Posterior vena cava (tissue), 2 donors: ENCODE measurements at places on chromosomes 1 and 21.

GRCh38 chr21:45080639-45081414 lies 6.4 kb downstream of the ADARB1 start:
- DNase-seq: no peak

GRCh38 chr1:92960395-92961130 lies 699 bp downstream of the DIPK1A start:
- peak; percentile 84 for DNase-seq

DNA sequence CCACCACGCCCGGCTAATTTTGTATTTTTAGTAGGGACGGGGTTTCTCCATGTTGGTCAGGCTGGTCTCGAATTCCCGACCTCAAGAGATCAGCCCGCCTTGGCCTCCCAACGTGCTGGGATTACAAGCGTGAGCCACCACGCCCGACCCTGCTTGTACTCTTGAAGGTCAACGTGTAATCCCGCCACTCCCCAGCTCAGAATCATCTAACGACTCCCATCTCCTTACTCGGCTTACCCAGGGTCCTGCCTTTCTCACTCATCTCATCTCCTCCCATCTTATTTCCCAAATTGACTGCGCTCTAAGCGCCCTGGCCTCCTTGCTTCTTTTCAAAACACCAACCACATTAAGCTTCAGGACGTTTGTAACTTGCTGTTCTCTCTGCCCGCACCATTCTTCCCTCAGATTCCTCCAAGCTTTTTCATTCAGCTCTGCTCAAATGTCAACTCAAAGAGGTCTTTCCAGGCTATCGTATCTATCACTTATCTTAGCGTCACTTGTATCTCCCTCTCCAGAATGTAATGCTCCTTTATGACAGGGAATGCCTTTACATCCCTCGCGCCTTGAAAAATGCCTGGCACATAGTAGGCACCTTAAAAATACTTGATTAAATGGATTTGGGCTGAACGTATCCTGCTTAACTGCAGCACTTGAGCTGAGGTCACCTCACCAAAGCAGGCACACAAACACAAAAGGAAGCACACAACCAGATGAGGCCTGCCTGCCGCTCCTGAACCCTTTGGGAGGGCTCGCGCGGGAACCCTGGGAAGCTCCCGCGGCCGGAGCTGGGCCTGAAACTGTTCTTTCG lies 1.4 kb upstream of the USP1 start:
- no peak for DNase-seq

- no peak for DNase-seq
Observed at GRCh38 chr21:35210093-35210492, 161.0 kb upstream of the RUNX1 start.

DNA sequence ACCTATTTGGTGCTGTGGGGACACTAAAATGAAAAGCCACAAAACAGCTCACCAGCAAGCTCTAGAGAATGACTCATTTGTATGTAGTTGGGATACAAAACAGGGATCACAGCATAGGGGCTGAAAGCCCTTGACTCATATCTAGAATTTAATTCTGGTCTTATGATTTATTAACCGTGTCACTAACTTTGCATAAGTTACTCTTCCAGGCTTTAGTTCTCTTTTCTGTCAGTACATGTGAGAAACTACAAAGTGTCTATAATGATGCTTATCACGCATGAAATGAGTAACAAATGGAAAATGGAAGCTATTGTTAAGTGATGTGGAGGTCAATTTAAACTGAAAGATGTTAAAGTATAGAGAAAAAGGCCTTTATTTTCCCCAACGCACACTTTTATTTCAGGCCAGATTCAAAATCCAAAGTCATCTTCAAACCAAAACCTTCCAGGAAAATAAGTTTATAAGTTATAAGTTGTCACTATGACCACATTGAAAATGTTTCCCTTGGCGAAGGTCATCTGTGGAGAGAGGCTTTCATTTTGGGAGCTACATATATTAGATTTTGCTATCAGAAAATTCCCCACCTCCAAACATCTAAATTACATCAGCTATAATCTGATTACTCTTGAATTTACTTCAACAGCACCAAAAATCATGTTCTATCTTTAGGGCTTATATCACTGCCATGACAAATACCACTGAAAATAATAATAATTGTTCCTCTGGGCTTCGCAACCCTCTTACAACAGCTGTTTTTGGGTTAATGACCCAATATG lies 430.5 kb downstream of the MRPL39 start:
- DNase-seq: no peak

GRCh38 chr1:204192589-204193352 lies 3.5 kb downstream of the KISS1 start:
- no peak for DNase-seq

DNA sequence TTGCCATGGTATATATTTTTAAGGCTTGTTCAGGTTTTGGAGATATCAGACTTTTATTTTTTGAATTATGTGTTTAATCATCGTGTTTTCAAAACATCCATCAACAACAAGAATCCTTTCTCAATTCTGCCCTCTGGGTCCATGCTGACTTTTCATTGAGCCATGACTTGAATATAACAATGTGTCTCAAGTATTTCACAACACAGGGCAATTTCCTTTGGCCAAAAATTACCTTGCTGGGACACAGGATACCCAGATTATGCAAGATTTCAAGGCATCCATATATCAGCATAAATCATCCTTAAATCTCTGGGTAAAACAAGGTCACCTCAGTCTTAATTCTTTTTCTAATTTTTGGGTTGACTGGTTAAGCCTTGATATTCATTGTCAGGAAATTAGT lies 411.2 kb upstream of the USP24 start:
- no peak for DNase-seq

- no peak for DNase-seq
Observed at GRCh38 chr1:53851571-53852285, 13.6 kb upstream of the NDC1 start.

GRCh38 chr1:215141460-215141859 lies 58.9 kb downstream of the KCNK2 start:
- no peak for DNase-seq

DNA sequence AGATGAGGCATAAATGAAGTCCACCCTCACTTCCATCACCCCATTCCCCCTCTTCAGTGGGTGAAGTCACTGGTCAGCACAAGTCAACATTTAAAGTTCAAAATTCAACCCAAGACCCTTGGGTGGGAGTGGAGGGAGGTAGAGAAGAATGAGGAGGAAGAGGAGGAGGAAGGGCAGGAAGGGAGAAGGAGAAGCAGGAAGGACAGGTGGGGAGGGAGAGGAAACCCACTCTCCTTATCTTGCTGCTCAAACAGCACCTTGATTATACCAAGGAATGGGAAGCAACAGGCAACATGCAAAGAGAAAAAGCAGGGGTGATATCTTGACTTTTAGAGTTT lies 4.0 kb upstream of the BTG2 start:
- no peak for DNase-seq

DNA sequence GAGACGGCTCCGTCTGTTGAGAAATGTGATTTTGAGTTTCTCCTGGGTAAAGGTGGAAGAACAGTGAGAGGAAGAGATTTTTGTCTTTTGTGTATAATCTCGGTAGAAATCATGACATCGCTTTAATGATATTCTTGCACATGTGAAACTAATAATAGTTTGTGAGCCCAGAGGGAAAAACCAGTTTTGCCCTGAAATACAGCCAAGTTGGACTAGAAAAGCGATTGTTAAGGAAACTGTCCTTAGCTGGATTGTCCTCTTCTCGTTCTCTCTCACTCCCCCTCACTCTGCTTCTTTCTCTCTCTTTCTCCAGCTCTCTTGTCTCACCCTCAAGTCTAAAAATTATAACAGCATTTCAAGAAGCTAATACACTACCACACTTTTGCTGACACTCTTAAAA lies 17.1 kb downstream of the KCNJ6 start:
- DNase-seq: no peak

DNA sequence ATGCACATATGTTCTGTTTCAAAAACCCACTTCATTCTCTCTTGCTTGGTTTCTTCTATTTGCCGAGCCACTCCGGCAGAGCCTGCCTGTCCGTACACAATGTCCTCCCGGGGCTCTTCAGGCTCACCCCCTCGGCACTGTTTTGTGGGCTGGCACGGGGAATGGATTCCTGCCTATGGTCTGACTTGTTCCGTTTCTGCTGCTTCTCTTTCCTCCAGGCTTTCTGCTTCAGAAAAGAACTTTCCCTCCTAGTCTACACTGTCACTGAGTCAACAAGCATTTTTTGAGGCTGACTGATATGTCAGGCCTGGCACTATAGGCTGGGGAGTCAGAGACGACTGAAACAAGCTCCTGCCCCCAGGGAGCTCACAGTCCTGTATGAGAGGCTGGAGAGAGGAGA lies 28.4 kb upstream of the SARS1 start:
- no peak for DNase-seq

GRCh38 chr21:45136927-45137611 lies 62.7 kb downstream of the ADARB1 start:
- DNase-seq: peak; percentile 95

GRCh38 chr1:26998429-26999300 lies 5.2 kb downstream of the TRNP1 start:
- DNase-seq: no peak

DNA sequence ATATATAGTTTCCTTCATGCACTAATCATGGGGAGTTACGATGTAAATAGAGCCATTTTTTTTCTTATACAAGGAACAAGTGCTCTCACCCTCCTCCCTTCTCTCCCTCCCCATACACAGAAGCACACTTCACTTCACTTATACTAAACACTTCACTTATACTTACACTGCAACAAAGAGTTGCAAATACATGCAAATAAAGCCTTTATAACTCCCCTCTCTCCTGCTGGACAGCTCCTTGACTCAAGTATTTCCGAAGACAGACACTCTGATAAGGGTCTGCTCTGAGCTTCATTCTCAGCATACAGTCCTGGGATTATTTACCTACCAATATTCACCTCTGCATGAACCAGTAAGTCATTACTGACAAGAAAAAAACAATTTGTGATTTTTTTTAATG lies 35.6 kb upstream of the ERG start:
- no peak for DNase-seq

GRCh38 chr1:54200519-54200997 lies 591 bp downstream of the MRPL37 start:
- no peak for DNase-seq

DNA sequence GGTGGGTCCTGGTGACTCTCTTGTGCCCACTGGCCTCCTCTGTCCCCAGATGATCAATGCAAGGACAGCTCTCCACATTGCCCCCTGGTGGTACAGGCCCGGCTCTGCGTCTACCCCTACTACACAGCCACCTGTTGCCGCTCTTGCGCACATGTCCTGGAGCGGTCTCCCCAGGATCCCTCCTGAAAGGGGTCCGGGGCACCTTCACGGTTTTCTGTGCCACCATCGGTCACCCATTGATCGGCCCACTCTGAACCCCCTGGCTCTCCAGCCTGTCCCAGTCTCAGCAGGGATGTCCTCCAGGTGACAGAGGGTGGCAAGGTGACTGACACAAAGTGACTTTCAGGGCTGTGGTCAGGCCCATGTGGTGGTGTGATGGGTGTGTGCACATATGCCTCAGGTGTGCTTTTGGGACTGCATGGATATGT lies 10.8 kb downstream of the ADAMTSL4 start:
- DNase-seq: peak; percentile 93

GRCh38 chr21:23223882-23224281 lies 2225.7 kb downstream of the NCAM2 start:
- DNase-seq: no peak

- DNase-seq: no peak
Observed at GRCh38 chr1:204289280-204289679, 70.4 kb downstream of the PLEKHA6 start.
